Foreskin keratinocyte (primary cell): ENCODE measurements at places on chromosomes 1 and 21.

DNA sequence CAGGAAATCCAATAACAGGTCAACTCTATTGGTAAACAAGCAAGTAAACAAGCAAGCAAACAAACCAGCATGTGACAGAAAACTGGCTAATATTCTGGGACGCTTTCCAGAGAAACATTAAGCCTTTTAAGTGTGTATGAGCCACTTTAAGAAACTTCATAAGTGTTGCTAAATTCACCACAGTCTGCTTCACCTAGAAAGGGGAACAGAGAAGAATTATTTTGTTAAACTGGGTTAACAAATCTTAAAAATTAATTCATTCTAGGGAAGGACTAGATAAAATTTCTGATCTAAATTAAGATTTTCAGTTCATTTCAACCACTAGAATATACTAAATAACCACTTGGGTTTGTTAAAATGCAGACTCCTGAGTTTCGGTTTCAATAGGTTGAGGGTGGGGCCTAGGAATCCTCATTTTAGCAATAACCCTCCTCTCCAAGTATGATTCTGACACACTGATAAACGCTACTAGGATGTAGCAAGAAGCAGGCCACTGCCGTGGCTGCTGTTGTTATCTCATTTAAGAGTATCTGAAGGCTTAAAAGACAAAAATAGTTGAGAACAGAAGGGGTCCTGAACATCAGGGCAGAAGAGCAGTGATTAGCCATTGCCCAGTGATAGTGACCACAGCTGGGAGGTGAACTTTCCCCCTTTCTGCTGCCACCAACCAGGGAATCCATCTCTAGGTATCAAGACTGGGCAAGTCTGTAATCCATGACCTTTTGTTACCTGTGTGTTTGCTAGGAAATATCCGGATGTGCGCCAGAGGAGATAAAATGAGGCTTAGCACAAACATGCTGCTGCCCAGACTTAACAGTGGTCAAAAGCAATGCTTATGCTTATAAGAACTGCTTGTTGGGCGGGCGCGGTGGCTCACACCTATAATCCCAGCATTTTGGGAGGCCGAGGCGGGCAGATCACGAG, 11.2 kb downstream of the CREG1 start:
- no peak for DNase-seq

- no peak for DNase-seq
Measured at GRCh38 chr1:117877823-117878222, 51.6 kb downstream of the GDAP2 start.

- DNase-seq = peak; percentile 32
Measured at GRCh38 chr21:36134803-36135390, at the start of gene CBR3. Gene CBR3 (plus strand): TSS chr21:36135079. CDS start chr21:36135193, 114 bp downstream.

GRCh38 chr1:9529190-9529589, 10.1 kb upstream of the SLC25A33 start:
- no peak for DNase-seq

GRCh38 chr21:45532826-45533360, 9.3 kb downstream of the SLC19A1 start:
- DNase-seq = no peak
